Astrocyte of the cerebellum (primary cell): ENCODE measurements at places on chromosomes 7 and 10.

DNA sequence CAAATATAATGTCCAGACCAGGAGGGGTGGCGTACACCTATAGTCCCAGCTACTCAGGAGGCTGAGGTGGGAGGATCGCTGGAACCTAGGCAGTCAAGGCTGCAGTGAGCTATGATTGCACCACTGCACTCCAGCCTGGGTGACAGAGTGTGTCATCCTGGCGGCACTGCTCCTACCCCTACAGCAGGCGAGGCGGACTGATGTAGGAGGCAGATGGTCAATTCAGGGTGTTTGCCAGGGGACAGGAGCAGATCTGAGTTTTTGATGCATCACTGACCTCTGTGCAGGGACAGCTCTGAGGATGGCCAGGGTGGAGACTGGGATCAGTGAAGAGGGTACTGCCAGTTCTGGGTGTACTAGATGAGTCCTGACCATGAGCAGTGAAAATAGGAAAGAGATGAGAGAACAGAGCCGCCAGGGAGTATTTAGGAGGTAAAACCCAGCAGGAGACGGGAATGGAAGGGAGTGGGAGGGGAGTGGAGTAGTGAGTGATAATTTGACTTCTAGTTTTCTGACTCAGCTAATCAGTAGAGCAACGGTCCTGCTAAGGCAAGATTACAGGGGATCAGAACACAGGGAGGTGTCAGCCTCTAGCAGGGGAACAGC, 75.3 kb downstream of the HIP1 start:
- DNase-seq = no peak

DNA sequence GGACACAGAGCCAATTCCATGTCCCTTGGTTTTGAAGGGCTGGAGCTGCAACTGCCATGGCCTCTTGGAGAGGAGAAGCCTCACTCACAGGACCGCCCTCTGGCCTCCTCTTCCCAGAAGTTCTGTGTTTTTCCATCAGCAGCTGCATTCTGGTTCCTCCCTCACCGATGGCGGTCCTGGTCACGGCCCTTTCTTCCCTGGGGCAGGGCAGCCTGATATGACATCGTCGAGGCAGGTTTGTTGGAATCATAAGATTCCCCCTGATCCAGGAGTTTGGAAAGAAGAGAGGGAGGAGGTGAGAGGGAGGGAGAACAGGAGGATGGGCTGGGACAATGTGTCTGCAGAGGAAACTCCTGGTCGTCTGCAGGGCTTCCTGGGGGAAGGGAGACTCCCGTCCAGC, 82.7 kb upstream of the PDZD8 start:
- no peak for DNase-seq

- DNase-seq = no peak
Observed at GRCh38 chr7:48158404-48158803, 12.9 kb upstream of the ABCA13 start.

DNA sequence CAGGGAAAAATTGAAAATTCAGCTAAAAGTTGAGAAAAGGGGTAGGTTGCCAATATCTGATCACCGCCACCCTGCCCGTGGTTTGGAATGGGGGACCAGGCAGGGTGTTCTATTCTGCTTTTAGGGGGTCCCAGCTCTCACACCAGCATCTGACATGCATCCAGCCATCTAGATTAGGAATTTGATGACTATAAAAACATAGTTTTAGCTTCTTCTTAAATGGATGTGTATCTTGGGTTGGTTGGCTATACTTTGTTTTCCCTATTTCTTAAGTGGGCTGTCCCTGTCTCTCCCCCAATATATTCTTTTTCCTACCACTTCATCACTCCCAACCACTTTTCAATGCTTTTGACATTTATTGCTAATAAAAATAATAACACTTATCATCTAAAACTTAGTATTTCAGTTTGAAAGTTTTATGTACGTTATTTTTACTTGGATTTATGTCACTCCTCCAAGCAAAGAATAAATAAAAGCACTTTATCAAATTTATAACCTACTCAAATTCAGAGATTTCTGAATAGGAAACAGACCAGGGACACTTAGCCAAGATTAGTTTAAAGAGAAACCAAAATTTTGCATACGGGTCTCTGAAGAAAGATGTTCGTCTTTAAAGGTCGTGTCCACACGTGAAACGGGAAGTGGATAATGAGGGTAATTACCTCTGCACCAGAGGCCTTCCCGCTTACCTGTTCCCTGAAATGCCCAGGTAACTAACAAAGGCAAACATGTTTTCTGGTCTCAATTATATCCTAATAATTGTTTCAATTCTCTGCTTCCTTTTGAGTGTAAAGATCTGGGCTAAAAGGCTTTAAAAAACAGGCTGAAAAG, 233.2 kb upstream of the AUTS2 start:
- no peak for DNase-seq

DNA sequence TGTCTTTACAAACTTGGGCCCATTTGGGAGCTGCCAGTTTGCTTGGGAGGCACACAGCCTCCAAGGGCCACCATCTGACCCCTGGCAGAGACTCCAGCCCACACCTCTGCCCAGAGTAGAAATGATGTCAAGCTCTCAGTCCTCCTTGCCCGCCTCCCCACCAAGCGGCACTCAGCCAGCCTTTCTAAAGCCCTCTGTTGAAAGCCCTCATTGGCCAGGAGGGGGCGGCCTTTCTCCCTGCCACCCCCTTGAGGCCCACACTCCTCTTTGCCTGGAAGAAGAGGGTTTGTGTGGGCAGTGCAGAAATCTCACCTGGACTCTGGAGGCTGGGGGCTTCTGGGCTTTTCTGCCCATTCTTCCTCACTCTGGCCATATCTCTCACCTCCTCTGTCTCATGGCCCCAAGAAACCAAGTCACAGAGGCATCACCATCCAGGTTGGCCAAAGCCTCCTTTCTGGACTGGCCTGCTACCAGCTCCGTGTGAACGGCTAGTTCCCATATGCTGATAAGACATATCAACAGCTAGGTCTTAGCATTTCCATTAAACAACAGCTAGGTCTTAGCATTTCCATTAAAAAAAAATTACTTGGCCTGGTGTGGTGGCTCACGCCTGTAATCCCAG, 36.1 kb downstream of the UBTD1 start:
- DNase-seq = no peak

GRCh38 chr7:104956753-104957450, 57.1 kb upstream of the KMT2E start:
- peak; percentile 89 for DNase-seq

DNA sequence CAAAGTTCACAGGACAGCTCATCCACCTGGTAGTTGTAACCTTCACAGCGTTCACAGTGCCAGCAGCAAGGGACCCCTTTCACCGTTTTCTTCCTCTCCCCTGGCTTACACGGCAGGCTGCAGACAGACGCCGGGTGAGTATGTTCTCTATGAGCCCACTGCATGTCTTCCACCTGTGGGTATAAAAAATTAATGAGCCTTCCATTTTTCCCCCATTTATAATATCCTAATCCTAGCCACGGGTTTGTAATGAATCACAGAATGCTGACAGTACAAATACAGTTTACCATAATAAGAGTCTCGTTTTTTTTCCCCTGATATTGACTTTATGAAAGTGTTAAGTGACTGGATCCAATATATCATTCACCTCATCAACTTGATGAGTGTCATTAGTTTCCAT, 719.0 kb downstream of the GRM8 start:
- no peak for DNase-seq

DNA sequence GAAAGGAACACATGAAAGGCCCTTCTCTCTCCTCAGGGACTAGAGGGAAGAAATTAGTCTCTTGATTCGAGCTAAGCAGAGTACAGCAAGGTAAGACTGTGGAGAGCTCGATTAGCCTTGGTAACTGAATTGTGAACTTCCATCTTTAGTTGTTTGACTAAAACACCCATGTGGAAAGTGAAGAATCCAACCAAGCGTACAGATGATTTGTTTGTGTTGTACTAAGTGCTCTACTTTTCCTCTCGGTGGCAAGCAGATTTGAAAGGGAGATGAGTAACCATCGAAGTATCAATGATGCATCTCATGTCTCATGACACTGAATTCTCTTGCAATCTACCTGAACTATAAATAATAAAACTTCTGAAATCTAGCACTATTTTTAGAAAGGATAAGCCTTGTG, 80.7 kb downstream of the FZD1 start:
- DNase-seq = no peak

DNA sequence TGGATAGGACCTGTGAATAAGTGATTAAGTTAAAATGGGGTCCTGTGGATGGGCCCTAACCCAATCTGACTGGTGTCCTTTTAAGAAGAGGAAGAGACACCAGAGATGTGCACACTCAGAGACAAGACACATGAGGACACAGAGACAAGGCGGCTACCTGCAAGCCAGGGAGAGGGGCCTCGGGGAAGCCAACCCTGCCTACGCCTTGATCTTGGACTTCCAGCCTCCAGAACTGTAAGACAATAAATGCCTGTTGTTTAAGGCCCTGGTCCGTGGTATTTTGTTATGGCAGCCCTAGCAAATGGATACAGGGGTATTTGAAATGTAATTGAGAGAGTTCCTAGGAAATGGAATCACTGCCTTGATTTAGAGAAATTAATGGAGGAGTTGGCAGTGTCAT, 225.3 kb downstream of the SKAP2 start:
- DNase-seq = no peak
